GM10248 (cell line): ENCODE measurements at places on chromosomes 5 and 9.
A peak's percentile ranks its signal among the peaks of the same experiment; 100 is the strongest.

DNA sequence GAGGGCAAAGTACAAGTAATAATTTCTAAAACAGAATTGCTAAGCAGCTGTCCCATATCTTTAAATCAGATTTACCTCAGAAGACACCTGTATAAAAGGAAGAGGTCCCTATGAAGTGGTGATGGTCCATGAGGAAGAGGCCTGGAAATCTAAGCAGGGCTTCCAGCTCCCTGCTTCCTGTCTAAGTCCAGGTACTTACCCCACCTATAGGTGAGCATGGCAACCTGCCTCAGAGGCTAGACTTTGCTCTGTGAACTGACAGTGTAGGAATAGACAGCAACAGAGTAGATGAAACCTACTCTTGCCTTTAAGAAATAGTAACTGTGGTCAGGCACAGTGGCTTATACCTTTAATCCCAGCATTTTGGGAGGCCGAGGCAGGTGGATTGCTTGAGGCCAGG, 55.8 kb upstream of the ARRDC3 start:
- no peak for DNase-seq

- DNase-seq: peak; percentile 57
Observed at GRCh38 chr5:32182463-32183063, 8.4 kb upstream of the GOLPH3 start.

GRCh38 chr5:83015676-83016075, 61.5 kb downstream of the TMEM167A start:
- no peak for DNase-seq

DNA sequence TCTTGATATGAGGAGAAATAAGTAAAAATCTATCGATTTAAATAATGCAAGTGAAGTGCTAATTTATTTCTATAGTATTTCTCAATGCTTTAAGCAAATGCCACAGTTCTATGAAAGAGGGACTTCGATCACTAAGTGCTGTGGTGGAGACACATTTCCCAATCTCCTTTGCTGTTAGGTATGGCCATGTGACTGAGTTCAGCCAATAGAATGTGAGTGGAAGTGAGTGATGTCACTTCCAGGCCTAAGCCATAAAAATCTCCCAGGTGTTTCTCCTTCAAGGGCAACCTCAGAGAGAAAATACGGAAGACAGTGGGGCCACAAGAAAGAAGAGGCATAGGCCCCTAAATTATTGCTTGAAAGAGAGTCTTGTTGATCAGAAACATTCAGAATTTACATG, 100.3 kb upstream of the ANKH start:
- DNase-seq: no peak

- no peak for DNase-seq
Observed at GRCh38 chr5:27377626-27378025, 339.2 kb upstream of the CDH9 start.

GRCh38 chr9:76704593-76705204, 59.5 kb upstream of the PCA3 start:
- peak; percentile 42 for DNase-seq

DNA sequence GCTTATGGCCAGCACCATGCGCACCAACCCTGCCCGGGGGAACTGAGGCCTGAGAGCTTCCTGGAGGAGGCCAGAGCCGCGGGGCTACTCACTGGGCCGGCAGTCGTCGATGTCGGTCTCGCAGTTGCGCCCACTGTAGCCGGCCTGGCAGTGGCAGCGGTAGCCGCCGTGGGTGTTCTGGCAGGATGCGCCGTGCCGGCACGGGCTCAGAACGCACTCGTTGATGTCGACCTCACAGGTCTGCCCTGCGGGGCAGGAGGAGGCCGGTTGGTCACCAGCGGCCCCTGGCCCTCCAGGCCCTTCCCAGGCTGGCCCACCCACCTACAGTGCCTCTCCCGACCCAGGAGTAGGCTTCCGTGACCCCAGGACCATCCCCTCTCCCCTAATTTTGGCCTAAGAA, 27.7 kb upstream of the SEC16A start:
- no peak for DNase-seq

DNA sequence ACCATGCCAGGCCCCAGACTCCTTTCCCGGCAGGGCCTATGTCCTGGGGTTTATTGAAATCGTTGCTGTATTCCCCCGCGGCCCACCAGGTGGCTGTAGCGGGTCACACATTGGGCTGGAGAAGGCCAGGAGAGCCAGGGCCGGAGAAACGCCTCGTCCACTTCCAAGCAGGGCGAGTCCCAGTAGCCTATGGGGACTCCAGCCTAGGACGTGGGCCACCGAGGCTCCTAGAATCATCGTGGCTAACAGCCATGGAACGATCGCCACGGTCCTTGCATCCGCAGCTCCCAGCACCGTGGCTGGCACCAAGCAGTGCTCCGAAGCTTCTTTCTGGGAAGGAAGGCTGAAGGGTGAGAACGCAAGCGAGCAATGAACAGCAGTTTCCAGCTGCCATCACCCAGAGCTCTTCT, 87.7 kb downstream of the ENTREP1 start:
- DNase-seq: no peak

DNA sequence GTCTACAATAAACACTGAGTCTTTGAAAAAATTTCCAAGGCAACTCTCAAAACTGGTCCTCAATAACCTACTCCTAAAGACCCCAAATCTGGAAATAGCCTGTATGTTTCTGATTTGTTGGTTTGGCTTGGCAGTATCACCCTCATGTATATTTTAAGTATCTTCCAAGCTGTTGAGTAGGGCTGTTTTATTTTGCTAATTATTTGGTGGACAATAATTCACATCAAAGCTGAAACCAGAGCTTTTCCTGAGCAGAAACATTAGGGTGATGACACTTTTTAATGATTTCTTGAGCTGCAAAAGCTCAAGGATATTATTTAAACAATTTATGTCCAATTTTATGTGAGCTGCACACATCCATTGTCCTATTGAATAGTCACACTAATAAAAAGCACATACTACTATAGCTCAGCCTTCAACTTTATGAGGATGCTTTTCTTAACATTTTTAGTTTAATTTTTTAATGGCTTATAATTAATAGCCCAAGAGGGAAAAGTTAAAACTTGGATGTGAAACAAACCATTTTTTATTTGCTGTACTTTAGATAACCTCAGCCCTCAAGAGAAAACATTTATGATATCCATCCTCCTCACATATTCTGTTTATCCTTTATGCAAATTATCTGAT, 393.1 kb downstream of the TAF11L14 start:
- no peak for DNase-seq

- no peak for DNase-seq
Observed at GRCh38 chr5:89286320-89286719, 403.3 kb upstream of the MEF2C start.

DNA sequence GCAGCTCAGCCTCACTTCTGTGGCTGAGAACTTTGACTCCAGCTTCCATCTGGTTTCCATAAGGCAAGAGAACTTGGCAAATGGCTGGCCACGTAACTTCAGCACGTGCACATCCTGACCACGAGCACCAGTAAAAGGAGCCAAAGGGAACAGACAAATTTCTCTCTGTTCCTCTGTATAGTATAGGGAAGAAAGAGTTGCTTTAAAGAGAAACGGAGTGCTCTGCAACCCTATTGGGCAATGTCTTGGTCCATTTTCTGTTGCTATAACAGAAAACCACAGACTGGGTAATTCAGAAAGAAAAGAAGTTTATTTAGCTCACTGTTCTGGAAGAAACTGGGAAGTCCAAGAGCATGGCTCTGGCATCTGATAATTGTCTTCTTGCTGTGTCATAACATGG, 558.7 kb downstream of the ACTL7B start:
- DNase-seq: no peak
